Activated CD4-positive, alpha-beta memory T cell treated with anti-CD3 and anti-CD28 coated beads for 36 hours (primary cell): ENCODE measurements at places on chromosomes 4 and X.

- DNase-seq: no peak
Observed at GRCh38 chrX:133746593-133746992, 238.8 kb downstream of the GPC3 start.

DNA sequence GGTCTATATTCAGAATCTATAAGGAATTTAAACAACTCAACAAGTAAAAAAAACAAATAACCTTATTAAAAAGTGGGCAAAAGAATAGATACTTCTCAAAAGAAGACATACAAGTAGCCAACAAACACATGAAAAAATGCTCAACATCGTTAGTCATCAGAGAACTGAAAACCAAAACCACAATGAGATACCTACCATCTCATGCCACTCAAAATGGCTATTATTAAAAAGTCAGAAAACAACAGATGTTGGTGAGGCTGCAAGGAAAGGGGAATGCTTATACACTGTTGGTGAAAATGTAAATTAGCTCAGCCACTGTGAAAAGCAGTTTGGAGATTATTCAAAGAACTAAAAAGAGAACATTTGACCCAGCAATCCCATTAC lies 201.6 kb downstream of the QDPR start:
- DNase-seq: no peak

- no peak for DNase-seq
Observed at GRCh38 chr4:155762334-155762733, 3.5 kb downstream of the GUCY1B1 start.

DNA sequence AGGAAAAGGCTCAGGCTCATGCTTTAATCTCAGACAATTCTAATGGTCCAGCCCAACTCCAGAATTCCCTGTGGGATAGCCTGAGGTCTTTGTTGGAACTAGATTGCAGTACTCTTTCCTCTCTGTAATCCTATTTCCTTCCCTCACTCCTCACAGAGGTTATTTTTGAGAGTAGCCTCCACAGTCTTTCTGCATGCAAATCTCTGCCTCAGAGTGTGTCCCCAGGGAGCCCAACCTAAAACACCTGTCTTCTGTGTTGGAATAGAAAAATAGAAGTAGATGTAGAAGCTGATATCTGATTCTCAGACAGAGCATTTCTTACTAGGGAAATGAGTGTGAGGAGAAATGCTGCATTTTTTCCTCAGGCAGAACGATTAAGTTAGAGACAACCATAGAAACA lies 915.5 kb upstream of the EPHA5 start:
- no peak for DNase-seq

DNA sequence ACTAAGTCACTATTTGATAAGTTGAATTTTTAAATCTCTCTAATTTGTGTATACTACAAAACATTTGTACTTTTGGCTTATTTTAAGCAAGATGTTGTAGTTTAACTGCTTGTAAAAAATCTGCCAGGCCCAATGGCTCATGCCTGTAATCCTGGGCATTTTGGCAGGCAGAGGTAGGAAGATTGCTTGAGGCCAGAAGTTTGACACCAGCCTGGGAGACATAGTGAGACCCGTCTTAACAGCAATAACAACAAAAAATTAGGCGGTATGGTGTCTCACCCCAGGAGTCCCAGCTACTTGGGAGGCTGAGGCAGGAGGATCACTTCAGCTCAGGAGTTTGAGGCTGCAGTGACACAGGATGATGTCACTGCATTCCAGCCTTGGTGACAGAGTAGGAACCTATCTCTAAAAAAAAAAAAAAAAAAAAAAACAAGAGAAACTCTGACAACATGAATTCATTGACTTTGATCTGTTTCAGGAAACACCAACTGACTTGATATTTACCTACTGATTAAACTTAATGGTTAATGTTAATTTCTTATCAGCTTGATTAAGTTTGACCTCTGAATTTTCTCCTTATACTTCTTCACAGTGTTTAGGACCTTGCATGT lies 8.9 kb downstream of the FHIP1A start:
- DNase-seq: no peak

GRCh38 chr4:78653655-78654054 lies 102.1 kb downstream of the ANXA3 start:
- DNase-seq: no peak

- DNase-seq: no peak
Observed at GRCh38 chr4:39542611-39543012, 15.4 kb upstream of the UGDH start.

DNA sequence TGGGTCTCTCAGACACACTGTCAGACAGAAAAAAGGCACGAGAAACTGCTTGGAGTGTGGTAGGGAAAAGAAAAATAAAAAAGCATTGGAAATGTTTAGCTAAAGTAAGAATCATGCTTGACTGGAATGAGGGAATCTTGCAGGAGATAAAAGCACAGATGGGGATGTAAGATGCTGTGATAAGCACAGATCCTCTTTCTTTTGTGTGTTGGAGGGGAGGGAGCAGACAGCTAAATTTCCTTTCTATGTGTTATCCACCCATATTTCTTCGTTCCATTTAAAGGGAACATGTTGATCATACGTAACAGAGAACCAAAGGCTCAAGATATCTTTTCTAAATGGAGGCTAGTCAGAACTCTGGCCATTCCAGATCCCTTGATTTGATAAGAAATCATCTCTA lies 614.0 kb upstream of the LCORL start:
- no peak for DNase-seq

DNA sequence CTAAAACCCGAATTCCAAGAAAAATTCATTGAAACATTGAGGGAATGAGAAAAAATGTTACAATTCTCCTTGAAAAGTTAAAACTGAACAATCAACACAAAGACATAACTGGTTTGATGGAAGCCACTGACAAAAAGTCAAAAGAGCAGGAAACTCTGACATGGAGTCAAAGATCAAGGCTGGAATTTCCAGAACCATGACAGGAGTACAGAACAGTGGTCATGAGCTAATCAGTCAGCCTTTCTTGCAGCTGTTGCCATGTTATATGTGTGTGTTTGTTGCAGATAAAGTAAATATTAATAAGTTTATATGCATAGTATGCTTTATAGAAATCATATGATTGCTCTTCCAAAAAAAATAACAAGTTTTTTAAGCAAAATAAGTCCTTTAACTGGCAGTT lies 184.7 kb upstream of the HCCS start:
- no peak for DNase-seq

DNA sequence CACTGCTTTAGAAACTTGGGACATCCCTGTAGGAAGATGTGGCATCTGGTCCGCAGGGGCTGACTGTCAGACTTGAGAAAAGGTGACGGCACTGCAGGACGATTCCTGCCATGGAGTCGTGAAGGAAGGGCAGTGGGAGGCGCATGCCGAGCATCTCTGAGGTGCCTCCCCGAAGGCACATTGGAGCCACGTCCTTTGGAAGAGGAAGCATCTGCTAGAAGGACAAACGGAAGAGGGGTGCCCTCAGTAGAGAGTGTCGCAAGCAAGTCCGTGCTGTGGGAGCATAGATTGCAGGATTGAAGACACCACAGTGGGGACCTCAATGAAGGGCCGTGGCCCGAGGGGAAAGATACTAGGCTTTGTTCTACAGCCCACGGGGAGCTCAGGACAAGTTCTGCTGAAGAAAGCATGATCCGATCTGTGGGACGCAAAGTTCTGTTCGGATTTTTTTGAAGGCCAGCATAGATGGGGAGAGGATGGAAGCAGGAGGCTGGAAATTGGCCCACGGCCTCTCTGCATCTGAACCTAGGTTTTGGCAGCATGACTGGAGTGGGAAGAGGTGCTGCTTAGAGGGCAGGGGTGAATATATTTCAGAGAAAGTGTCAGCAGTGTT lies 24.2 kb upstream of the HELT start:
- DNase-seq: no peak

DNA sequence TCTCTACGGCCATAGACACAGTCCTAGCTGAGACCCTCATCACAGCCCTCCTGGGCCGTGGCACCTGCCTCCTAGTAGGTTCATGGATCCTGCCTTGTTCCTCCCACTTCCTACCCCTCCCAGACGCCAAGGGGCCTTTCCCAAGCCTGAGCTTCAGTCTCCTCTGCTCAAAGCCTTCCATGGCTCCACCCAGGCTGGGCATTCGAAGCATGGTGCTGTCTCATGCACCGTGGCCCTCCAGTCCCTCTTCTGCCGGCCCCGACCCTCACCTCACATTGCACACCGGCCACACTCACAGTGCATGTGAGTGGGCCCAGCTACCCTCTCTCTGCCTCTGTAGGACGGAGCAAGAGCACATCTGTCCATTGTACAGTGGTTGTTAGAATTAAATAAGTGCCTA lies 21.7 kb upstream of the KIAA0232 start:
- DNase-seq: no peak

GRCh38 chr4:113499696-113500095 lies 261.8 kb downstream of the CAMK2D start:
- DNase-seq: no peak

- no peak for DNase-seq
Observed at GRCh38 chr4:90476019-90476418, 348.8 kb downstream of the CCSER1 start.

DNA sequence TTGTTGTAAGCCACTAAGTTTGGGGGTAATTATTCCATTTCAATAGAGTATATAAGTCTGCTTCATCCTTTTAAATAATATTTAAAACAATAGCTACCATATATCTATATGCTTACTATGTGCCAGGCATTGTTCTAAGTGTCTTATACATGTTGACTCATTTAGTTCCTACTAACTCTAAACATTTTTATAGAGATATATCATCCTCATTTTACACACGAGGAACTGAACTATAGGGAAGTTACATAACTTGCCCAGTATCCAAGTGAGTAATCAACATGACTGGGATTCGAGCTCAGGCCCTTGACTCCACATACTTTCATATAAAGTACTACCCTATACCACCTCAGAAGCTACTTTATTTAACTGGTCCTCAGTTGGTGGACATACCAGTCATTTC lies 175.3 kb upstream of the RAI2 start:
- no peak for DNase-seq

DNA sequence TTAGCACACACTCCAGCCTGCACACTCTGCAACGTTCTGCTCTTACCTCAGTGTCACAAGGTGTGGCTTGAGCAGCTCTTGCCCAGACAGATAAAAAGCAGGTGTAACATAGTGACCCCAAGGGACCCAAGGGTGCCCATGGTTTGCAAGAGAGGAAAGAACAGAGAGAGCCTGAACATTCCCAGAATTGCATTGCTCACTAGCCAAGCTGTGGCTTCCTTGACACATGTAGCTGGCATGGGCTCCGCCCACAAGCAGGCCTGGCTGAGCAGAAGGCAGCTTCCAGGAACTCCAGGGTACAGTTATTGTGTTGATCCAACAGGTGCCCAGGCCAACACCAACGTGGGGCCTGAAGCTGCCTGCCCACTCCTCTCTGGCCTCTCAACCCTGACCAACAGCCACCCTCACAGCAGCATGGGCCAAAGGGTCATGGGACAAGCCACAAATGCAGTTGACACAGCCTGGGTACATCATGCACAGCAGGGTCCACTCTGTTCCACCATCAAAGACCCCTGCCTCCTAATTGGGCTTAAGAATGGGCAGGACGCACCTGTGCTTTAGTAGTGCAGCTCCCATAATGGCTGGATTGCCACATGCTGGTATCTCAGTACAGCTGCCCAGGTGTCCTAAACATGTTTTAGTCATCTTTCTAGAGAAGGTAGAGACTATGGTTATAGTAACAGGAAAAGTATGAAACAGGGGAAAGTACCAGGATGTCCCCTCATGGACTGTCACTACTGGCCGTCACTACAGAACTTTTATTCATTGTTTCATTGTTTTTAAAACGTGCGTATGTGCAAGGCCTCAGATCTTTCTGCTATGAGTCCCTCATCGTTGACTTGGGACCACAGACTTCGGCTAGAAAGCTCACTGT lies 73.7 kb upstream of the ACSL1 start:
- DNase-seq: no peak

- DNase-seq: peak; percentile 70
Observed at GRCh38 chr4:80072228-80072743, 743 bp downstream of the ANTXR2 start.

DNA sequence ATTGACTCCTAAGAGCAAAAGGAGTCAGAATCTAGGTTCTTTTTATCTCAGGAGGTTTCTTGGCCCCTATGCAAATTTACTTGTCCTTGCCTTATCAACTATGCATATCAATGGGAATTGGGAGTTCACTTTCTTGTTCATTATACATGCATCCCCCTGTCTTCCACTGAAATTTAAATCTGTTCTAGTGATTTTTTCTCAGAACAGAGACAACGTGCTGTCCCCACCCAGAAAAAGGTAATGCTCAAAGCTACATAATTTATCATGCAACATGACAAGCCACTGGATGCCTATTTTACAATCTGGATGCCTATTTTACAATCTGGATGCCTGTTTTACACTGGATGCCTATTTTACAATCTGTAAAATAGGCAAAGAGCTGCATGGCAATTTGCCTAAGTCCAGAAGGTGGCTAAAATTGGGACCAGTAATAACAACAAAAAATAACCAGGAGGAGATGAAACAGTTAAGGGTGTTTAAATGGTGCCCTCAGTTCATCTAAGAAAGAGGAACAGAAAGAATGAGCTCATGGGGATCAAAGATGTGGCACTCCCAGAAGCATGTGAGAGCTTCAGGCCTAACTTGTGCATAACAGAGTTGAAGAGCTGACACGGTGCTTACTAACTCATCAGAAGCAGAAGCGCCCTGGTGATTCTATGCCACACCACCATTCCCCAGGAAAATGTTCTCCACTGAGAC lies 537.8 kb upstream of the BOD1L1 start:
- DNase-seq: no peak

GRCh38 chr4:128819082-128819742 lies 9.7 kb downstream of the JADE1 start:
- no peak for DNase-seq

DNA sequence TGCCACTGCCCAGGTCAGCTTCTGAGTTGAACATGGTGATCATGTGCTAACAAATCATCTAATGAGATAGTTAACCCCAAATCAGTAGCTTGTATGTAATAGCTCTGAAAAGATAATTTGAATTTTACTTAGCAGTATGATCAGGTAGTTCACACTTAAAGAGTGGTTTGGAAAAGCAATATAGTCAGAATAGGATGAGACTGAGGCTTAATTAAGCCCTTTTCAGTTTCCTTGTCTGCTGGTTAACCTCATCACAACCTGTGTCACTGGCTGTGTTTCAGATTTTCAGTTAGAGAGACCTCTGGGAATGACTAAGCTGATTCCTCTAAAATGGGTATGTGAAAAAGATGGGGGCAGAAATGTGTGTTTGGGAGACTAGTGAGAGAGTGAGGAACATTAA lies 38.1 kb downstream of the GPR174 start:
- DNase-seq: peak; percentile 19

GRCh38 chr4:152524427-152524826 lies 11.5 kb downstream of the FBXW7 start:
- no peak for DNase-seq

GRCh38 chr4:72390409-72390808 lies 178.6 kb downstream of the ADAMTS3 start:
- no peak for DNase-seq

- no peak for DNase-seq
Observed at GRCh38 chr4:158459085-158459820, 62.4 kb upstream of the RXFP1 start.
